Suppressor macrophage (primary cell): ENCODE measurements at places on chromosomes 5 and 9.

DNA sequence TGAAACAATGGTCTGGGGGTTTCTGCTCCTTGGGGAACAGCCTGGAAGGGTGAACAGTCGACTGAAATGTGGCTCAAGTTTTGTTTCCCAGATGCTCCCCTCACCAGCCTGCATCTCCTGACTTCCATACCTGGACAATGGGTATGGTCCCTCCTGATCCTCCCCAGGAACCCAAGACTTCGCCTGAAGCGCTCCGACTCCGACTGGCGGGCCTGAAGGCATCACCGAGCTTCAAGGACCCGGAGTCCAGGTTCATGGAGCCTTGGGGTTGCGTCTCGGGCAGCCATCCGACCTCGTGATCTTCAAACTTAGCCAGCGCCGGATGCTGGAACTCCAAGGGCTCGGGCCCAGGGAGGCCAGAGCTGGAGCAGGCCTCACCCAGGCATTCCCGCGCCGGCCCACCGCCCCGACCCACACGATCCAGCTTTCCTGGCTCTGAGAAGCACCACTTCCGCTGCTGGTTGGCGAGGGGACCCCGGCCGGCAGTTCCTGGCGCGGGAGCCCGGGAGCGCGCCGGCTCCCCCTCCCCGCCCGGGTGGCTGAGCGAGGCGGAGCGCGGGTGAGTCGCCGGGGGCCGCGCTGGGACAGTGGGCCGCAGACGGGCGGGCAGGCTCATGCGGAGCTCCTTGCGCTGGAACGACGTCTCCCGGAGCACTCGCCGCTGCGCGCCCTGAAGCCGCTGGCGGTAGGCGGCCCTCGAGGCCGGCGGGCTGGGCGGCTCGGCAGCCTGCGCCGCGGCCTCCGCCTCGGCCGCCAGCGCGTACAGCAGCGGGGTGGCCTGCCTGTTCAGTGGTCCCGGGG is 5.2 kb downstream of the SHROOM1 start:
- no peak for DNase-seq

GRCh38 chr9:27659571-27659970 is 86.3 kb upstream of the C9orf72 start:
- DNase-seq = no peak

- no peak for DNase-seq
Measured at GRCh38 chr9:28810388-28811075, 1237.3 kb upstream of the C9orf72 start.

DNA sequence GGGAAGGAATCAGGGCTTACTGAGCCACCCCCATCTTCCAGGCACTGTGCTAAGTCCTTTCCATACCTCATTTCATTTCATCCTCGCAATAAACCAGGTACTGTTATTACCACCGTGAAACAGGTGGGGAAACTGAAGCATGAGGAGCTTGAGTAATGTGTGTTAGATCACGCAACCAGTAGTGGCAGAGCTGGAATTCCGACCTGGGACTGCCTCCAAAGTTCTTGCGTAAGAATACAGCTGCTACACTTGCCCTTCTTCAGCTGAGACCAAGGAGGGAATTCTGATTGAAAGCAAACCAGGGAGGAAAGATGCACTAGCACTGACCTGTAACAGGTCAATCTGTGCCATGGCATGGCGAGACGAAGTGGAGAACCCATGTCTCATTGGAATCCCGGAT is 113.4 kb upstream of the MSX2 start:
- no peak for DNase-seq

- DNase-seq = no peak
Measured at GRCh38 chr5:44266882-44267576, 122.2 kb downstream of the FGF10 start.

- DNase-seq = peak; percentile 48
Measured at GRCh38 chr9:112894041-112894440, 3.4 kb upstream of the SLC46A2 start.

DNA sequence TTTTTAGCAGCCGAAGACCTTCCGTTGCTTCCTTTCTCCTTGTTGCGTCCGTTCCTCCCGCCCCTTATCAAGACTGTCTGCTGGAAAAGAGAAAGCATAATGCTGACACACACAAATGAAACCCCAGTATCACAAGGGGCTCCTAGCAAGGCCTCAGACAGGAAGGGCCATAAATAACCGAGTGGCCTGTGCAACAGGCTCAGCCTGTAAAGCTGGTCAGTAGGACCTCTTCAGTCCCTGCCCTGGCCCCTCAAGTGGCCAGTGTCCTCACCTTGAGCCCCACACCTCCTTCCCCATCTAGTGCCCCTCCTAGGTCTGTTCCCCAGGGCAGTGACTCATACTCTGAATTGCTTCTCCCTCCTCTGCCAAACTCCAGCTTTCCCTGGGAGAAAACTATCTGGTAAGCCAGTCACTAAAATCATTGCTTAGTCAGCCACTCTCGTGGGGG is 174.6 kb upstream of the IL12B start:
- DNase-seq = peak; percentile 2

- no peak for DNase-seq
Measured at GRCh38 chr9:108434036-108434435, 421.8 kb downstream of the ACTL7B start.

GRCh38 chr5:38338455-38338854 is 80.1 kb downstream of the EGFLAM start:
- DNase-seq = no peak

DNA sequence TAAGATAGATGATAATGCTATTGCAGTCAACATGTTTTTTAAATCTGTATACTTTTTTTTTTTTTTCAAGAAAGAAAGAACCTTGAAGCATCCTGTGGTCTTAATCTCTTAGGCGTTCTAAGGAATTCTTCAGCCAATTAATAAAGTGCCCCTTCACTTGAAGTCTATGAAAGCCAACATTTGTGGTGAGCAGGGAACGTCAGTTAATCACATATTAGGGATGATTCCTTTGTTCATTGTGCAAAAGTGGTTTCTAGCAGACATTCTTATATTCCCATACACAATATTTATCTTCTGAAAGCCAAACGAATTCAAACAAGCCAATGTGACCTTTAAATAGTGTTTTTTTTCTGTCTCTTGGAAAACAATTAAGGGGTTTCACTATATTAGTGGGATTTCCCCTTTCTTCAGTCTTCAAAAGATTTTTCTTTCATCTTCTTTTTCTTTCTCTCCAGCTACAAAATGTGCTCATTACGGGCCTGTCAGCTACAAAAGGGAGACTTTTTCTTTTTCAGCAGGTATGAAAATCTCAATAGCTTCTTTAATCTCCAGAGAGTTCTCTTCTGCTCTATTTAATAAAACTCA is 40.1 kb downstream of the TMEM167A start:
- no peak for DNase-seq

DNA sequence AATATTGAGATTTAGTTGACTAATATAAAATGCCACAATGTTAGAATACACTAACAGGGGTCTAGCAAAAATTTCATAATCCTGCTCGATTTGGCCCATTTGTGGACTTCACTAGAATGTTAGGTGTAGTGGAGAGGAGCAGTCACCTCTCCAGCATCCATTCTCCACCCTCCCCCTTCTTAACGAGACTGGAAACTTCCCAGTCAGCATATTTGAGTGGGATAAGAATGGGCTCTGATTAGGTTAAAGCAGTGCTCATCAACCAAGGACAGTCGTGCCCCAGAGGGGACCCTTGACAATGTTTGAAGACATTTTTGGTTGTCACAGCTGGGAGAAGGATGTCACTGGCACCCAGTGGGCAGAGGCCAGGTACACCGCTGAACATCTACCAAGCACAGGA is 46.7 kb downstream of the FANCC start:
- DNase-seq = no peak

- no peak for DNase-seq
Measured at GRCh38 chr5:132837868-132838267, 7.4 kb upstream of the SHROOM1 start.
